Cortex of kidney (tissue), 1 donor: ENCODE measurements at places on chromosomes 4 and X.

- DNase-seq = no peak
These were observed 891 bp downstream of the CISD2 start for GRCh38 chr4:102869569-102870197.

- DNase-seq = no peak
These were observed 228.5 kb downstream of the ANKRD50 start for GRCh38 chr4:124484008-124484407.

DNA sequence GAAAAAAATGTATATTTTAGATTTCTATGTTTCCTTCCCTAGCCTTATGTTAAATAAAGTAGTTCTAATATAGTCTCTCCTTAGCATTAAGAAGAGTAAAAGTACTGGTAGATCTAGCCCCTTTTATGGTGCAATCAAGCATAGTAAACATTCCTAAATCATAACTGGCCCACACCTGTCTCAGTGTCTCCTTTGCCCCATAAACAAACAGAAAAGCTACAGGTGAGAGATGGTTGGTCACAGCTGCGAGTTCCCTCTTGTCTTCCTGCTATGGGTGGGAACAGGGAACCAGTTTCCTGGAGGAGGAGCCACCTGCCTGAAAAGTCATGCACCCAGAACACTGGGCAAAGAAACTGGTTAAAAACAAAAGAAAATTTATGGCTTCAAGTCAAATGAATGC lies 16.6 kb downstream of the SOWAHB start:
- no peak for DNase-seq

DNA sequence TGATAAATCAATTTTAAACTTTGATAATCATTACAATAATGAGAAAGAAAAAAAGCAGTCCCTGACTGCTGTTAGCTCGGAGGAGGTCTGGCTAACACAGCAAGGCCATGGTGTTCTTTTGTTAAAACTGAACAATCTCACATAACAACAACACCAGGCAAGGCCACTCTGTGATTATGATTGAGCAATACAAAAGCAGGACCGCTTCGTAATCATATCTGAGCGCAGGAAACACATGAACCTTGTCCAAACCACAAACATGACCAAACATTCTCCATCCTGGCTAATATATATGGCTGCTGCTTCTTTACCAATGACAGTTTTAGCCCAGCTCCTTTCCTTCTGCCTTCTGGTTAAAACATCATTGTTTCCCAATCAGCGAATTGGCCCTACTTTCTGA lies 76.8 kb upstream of the DDX53 start:
- DNase-seq = no peak

GRCh38 chr4:22439947-22440346 lies 75.9 kb downstream of the ADGRA3 start:
- no peak for DNase-seq

- no peak for DNase-seq
These were observed 2.3 kb downstream of the ZNF827 start for GRCh38 chr4:145936142-145936996.

GRCh38 chr4:185318679-185319078 lies 77.0 kb downstream of the LRP2BP start:
- DNase-seq = no peak

DNA sequence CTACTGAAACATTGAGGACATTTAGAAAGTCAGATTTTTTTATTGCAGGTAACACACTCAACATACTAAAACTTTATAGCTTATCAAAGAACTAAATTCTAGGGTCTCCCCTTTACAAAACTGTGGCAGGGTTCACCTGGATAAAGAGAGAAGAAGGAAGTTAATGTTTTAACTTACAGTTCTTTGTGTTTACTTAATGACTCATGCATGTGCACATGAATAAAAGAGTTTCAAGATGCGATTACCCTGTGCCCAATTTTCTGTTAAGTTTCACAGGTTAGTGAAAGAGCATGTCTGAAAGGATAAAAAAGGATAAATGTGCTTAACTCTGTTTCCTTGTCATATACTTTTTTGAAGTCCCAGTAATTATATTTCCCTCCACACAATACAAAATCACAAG lies 16.8 kb downstream of the DCAF8L1 start:
- no peak for DNase-seq
